ENCODE measurements at places on chromosomes 13 and 19.

- no peak for DNase-seq
These were observed 81.5 kb downstream of the ATP11A start for GRCh38 chr13:112771139-112771876.

DNA sequence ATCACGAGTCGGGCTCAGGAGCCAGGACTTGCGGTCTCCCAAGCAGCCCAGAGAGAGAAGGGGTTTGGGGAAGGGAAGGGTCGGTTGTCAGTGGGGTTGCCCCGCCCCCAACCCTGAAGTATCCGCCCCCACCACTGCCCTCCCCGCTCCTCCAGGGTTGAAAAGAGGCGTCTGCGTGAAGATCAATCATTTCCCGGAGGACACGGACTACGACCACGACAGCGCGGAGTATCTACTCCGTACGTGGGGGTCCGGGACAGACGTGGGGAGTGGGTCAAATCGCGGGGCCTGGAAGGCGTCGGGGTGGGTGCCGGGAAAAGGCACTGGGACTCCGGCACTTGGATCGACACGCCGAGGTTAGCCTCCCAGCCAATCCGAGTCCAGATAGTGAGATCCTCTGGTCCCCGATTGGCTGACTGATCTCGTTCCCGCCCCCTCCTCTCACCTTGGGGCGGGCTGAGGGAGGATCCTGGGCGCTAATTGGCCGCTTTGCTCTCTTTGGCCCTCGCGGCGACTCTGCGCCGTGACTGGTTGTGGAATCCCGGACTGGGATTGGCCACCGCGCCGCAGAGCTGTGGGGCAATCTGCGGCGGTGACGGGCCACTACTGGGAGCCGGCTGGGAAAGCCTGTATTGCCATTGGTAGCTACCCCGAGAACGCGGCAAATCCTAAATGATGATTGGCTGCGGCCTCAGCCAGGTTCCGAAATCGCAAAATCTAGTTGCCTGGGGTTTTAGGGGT is 13.3 kb upstream of the CACNG6 start:
- DNase-seq = no peak

DNA sequence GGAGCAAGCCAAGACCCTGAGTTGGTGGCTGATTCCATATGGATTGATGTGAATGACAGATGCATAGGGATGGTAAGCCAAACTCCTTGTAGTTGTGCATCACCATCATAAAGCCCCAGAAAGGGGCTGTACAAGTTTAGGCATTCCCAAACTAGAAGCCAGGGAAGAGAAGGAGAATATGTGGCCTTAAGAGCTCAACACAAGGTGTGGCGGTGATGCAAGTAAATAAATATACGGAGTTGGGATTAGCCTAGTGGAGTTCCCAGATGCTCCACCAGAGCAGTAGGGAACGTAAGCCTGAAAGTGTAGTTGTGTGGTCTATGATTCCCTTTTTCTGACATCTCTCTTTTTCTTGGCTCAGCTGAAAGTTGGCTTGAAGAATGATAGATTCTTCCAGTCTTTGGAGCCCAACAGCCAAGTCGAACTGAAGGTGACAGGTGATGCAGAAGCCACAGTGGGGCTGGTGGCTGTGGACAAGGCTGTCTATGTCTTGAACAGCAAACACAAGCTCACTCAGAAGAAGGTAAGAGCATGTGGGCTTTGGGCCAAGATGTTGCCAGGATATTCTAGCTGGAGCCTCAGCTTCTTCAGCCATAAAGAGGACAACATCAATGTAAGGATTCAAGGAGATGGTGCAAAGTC is 30.1 kb downstream of the RDH8 start:
- no peak for DNase-seq

DNA sequence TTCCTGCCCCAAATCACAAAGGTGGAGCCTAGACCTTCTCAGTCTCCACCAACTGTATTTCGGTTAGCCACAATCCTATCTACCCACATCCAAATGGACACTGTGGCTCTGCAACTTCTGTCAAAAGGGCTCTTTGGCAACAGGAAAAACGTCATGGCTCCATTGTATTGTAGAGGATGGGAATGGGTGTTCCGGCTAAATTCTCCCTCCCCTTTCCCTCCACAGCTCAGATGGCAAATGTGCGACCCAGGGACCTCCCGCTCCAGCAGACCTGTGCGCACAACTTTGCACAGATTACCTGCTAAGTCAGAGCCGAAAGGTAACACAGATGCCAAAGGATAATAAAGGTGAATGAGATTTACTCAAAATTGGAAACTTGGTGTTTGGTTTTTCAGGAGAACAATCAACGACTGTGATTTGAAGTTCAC is 968 bp upstream of the KL start:
- no peak for DNase-seq

DNA sequence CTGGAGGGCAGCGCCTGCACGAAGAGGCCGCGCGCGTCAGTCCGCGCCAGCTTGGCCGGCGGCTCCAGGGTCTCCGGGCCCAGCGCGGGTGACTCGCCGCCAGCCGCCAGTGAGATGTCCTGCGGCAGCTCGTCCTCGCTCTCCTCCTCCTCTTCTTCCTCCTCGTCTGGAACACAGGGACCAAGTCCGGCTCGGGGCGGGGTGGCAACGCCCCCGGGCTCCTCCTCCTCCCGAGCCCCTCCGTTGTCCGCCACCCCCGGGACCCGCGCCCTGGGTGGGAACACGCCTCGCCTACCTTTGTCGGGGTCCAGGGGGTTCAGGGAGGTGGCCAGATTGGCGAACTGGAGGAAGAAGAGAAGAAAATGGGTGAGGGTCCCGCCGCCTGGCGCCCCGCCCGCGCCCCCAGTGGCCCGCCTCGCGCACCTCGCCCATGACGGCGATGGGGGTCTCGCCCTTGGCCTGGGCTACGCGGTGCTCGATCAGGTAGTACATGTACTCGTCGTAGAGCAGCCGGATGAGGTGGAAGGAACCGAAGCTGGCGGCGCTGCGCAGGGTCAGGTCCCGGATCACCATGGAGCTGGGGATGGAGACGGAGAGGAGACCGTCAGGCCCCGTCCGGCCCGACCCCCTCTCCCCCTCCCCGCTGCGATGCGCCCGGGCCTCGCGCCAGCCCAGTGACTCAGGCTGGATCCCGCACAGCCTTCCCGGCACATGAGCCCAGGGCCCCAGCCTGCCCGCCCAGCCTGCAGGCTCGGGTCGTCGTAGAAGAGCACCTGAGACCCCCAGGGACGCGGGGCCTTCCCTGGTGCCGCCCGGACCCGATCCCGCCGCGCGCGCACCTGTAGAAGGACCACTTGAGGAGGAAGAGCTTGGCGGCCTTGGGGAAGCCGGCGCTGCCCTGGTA is 10.6 kb downstream of the DCAF15 start:
- DNase-seq = no peak

- no peak for DNase-seq
These were observed 872 bp downstream of the PSPN start for GRCh38 chr19:6374711-6375410.

DNA sequence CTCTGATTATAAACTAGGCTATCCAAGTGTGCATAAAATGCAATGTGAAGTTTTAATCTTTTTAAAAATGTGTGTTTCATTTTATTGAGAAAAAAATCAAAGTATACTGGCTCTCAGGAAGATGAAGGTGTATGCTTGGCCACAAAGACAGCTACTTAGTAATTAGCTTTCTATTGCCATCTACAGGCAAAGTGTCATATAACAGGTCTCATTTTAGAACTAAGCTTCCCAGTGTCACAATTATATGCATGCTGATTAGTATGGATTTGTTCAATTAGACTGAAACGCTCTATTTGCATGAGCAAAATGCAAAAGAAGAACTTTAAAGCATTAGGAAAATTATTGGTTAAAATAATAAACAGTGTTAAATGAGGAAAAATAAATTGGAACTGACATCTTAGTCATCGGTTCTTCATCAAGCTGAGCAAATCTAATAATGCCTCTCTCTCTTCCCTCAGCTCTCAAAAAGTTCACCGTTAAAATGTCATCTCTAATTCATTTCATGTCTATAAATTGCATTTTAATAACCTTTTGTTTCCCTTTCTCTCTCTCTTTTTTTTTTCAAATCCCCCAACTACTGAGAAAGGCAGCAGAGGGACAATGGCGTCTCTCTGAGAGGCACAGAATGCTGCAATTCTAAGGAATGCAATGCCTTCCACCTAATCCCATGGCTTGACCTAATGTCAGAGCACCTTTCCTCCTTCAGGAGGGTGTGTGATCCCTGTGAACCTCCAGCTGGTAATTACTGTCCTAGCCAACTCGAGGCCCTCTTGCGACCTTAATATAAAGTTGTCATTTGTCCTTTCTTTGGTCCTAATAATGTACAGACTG is 313.1 kb upstream of the MAB21L1 start:
- no peak for DNase-seq

DNA sequence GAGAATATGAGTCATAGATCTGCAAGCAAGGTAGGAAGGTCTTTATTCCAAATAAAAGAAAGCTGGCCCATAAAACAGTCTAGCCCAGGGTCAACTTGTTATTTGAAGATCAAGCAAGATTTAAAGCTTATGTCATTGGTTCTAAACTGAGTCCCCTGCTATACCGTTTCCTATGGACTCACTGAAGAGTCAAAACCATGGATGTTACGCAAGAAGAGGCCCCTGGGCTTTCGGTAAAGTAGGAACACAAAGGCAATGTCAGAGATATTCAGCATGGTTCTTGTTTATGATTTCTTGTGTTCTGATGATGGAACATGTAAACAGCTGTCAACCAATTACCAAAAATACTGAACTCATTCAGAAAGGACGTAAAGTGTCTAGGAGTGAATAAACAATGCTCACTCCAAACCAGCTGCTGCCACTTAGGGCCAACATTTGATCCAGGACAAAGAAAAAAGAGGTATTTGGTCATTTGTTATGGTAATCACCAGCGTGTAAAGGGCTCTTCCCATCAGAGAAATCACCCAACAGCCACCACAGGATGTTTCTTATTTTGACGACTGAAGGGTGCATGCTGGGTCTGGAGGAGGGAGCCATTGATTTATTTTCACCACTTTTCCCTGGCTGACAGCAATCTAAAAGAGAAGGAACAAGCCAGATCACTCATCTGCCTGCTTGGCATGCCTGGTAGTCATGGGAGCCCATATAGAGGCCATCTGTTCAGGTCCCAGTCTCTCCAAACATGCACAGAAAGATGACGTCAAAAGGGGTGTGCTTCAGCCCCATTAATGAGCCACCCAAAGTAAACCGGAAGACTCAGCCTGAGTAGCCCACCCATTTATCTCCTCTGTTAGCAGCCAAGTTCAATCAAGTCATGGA is 68.3 kb downstream of the FGF14 start:
- no peak for DNase-seq
